Activated CD4-positive, alpha-beta T cell treated with anti-CD3 and anti-CD28 coated beads for 24 hours (primary cell): ENCODE measurements at places on chromosomes 11 and 22.

DNA sequence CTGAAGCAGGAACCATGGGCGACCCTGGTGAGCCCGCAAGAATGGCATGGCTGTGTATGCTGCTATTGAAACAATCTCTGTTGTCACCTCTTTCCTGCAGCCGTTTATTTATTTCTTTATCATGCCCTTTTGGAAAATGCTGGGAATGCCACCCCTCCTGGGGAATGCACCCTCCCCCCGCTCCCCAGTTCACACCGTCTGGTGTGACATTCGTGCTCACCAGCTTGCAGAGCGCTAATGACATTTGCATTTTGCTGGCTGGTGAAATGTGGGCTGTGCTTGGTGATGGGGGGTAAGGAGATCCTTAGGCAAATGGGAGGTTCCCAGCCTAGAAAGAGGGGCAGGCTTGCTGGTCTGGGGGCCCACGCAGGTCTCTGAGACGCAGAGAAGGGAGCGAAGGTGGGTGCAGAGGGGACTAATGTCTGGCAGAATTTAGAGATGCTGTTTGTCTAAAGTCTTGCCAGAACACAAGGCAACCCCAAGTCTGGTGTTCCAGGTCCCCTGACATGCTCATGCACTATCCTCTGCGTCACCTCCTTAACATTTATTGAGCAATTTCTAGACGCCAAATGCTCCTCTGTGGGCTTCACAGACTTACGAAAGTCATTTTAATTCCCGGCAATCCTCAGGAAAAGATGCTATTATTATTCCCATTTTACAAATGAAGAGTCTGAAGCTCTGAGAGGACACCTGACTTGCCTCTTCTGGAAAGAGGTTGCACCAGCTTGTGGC is 91.7 kb downstream of the TP53I11 start:
- DNase-seq = no peak

GRCh38 chr22:49449811-49450446 is 377.7 kb downstream of the BRD1 start:
- no peak for DNase-seq

DNA sequence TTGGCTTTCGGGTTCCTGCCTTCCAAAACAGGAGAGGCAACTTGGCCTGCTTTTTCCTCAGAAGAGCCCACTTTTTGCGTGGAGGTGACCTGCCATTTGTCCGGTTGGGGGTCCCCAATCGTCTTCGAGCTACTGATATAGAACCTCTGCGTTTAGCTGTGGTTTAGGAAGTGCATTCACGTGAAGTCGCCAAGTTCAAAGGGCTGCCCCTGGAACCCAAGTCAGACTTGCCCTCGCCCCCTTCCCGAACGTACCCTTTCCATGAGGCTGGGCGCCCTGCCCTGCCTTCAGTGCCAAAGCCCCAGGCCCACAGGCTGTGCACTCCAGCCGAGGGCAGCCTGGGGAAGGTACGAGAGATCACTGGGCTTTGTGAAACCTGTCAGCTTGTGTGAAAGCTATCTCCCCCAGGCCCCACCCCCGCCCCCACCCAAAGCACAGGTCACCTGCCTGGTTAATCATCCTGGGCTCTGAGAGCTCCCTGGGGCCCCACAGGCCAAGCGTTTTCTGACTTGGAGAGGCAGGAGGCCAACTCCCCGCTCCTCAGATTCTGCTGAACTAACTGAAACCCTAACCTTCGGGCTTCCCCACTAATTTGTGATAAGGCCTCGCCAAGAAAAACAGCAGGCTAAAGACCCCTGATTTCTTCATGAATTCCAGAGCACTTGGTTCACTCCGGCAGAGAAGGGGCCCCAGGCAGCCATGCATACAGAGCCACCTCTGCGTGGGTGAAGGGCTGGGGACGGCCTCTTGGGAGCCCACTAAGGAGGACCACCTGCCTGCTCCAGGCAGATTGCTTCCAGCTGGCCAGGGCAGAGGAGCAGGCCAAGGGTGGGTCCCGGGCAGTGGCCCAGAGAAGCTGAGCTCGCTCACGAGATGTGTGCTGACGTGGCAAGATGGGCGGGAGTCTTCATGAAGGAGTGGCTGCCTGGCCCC is 25.8 kb upstream of the KCNQ1OT1 start:
- DNase-seq = no peak

GRCh38 chr11:24247846-24248245 is 249.0 kb upstream of the LUZP2 start:
- DNase-seq = no peak

DNA sequence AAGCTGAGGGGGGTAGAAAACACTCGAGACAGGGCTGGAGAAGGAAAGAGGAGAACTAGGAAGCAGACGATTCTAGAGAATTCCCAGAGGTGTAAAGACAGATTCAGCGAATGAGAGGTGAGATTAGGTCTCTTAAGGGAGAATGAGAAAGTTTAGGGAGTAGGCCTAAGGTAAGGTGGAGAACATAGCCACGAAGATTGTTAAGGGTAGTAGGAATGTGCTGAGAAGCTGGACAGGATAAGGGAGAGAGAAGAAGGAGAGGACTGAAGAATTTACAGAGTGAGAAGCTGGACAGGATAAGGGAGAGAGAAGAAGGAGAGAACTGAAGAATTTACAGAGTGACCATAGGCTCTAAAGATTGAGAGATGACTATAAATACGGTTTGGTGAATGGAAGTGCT is 908 bp downstream of the PPME1 start:
- no peak for DNase-seq

DNA sequence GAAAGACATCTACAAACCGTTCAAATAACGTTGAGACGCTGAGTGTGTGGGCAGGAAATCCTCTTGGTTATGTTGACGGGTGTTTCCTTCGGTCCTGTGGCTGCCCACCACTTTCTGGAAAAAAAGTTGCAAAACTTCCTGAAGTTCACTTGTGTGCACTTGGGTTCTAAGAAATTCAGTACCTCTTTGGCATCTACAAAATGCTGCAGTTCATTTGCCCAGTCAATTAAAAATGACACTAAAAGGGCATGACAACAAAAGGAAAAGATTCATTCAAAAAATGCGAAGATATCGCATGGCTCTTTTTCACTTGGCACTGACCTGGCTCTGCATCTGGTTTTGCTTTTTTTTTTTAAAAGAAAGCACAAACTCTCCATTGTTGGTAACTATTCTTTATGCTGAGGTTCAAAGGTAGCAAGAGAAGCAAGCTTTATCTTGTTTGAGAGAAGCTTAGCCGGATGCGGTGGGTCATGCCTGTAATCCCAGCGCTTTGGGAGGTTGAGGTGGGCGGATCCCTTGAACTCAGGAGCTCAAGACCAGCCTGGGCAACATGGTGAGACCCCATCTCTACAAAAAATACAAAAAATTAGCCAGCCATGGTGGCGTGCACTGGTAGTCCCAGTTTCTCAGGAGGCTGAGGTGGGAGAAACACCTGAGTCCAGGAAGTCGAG is 10.6 kb upstream of the XBP1 start:
- DNase-seq = no peak

GRCh38 chr22:22061085-22062077 is 78.8 kb upstream of the TOP3B start:
- DNase-seq = no peak

DNA sequence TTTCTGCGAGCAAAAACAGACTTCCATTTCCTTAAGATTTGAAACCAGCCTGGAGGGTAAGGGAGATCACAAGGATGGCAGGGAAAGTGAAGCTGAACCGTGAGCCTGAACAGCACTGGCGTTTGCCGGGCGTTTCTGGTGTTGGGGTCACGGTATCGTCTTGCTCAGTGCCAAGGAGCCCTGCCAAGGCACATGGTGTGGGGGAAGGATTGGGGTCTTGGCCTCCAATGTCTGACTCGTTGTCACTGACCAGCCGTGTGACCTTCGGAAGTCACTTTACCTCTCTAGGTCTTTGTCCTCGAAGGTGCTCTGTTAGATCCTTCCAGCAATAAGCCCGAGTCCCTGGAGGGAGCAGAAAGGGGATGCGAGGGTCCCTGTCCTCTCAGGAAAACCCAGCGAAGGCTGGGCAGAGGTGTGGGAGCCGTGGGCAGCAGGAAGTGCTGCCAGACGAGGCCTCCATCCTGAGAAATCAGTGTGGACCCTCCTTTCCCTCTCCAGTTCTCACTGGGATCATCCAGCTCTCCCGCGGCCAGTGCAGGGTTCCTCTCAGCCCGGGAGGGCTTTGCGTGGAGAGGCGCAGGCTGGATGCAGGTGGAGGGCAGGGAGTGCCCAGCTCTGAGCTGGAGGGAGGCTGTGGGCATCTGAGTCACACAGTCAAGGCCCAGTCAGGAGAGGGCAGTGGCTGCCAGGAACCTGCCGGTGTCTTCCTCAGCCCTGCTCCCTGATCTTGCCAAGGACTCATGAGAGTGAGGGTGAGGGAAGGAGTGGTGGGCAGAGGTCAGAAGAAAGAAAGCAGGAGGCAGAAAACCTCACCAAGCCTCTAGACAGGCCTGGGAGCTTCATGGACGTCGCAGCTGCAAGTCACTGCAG is 18.9 kb downstream of the TOM1 start:
- DNase-seq = no peak

GRCh38 chr11:70381872-70382861 is 16.2 kb upstream of the CTTN start:
- DNase-seq = no peak

- no peak for DNase-seq
These were observed 10.4 kb downstream of the AP1B1 start for GRCh38 chr22:29377979-29378378.

DNA sequence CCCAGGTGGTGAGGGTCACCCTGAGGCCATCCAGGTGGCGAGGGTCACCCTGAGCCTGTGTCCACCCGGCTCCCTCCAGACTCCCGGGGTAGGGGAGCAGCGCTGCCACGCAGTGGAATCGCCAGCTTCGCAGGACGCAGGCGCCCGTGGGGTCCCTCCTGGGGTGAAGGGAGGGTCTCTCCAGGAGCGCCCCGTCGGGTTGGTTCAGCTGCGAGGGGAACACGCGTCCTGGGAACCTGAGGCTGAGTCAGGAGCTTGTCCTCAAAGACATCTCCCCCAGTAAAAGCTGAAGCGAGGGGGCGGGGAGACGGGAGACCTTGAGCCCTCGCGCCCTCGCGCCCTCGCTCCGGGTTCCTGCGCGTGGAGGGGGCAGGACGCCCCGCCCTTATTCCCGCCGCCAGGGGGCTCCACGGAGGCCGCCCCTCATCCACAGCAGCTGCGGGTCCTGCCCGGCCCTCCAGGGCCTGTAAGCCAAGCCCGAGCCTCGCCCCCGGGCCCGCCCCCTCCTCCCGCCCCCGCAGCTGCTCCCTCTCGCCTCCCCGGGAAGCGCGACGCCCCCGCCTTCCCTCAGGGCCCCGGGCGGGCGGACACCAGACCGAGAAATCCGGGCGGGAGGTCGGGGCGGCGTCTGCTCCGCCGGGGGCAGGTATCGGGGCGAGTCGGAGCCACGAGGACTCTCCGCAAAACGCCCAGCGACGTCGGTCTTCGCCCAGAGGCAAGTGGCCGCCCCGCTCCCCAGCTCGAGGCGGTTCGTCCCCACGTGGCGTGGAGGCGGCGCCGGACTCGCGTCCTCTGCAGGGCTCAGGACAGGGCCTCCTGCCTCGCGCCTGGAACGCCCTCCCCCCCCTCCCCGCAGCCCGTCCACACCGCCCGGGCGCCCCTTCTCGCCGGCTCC is 22.8 kb downstream of the PIM3 start:
- no peak for DNase-seq

GRCh38 chr22:33573479-33573878 is 346.8 kb downstream of the LARGE1 start:
- DNase-seq = no peak

DNA sequence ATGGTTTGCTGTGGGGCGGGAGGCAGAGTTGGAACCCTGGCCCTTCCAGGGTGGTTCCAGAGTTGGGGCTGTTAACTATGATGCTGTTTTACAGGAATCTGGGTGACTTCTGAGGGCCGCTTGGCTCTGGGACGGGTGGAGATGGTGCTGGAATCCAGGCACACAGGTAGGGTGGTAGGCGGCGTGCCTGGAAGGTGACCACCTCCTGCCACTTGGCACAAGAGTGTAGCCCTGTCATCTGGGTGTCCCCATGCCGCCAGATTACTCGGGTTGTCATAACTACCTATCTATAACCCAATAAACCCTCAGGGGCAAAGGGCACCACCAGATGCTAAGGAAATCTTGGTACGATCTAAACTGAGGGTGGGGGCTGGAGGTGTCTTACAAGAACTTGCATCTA is 1.3 kb downstream of the CARS1 start:
- no peak for DNase-seq

DNA sequence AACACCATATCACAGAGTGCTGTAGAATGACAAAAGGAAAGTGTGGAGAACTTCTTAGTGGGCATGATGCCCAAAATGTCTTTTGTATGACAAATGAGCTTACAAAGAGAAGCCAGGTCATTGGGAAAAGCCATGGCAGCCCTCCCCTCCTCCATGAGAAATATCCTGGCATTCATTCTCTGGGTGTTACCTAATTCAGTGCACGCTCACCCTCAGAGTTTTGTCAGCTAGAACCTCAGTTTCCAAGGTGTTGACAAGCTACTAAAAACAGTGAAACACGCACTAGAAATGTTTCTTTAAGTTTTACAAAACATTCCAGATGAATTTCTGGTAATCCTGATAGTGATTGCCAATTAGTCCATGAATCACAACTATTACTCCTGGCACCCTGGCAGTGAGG is 105.4 kb upstream of the FSHB start:
- DNase-seq = no peak

GRCh38 chr11:79342236-79342635 is 98.6 kb downstream of the TENM4 start:
- DNase-seq = no peak

DNA sequence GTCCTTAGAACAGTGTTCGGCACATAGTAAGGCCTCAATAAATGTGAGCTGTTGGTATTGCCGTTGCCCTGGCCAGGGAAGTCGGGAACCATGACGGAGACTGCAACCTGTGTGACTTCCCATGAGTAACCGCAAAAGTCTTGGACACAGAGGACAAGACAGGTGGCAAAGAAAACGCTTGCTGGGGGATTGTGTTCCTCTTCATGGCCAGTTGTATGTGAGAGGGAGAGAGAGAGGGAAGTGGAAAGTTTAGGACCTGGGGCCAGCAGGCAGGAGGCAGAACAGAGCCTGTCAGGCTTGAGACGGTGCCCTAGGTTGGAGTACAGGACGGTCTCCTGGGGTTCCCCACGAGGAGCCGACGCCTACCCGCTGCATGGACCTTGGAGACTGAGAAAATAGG is 90.2 kb downstream of the CEP164 start:
- DNase-seq = no peak
